ENCODE measurements at places on chromosomes 3 and 15.

DNA sequence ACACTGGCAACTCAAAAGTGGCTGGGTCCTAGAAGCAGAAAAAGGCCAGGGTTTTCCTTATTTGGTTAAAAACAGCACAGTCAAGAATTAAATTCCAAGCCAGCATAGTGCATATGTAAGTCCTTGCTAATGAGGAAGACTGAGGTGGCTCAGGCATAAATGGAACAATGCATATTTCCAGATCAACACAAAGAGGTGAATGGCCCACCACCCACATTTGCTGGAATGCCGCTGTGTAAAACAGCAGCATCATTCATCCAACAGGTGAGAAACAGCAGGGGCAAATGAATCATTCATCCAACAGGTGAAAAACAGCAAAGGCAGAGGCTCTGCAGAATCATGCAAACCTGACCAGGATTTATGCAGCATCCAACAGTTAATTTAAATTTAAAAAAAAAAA lies 32.9 kb downstream of the GPR176 start:
- no peak for DNase-seq

GRCh38 chr3:18211116-18211515 lies 214.0 kb downstream of the SATB1 start:
- no peak for DNase-seq

- DNase-seq = no peak
These were observed 11.1 kb downstream of the RAP2B start for GRCh38 chr3:153172796-153173757.

- no peak for DNase-seq
These were observed 154.2 kb downstream of the MECOM start for GRCh38 chr3:169509359-169509758.

- DNase-seq = no peak
These were observed 164.8 kb downstream of the MAGI1 start for GRCh38 chr3:65873869-65874268.

- DNase-seq = no peak
These were observed 275.5 kb downstream of the PDCD6IP start for GRCh38 chr3:34073961-34074360.

DNA sequence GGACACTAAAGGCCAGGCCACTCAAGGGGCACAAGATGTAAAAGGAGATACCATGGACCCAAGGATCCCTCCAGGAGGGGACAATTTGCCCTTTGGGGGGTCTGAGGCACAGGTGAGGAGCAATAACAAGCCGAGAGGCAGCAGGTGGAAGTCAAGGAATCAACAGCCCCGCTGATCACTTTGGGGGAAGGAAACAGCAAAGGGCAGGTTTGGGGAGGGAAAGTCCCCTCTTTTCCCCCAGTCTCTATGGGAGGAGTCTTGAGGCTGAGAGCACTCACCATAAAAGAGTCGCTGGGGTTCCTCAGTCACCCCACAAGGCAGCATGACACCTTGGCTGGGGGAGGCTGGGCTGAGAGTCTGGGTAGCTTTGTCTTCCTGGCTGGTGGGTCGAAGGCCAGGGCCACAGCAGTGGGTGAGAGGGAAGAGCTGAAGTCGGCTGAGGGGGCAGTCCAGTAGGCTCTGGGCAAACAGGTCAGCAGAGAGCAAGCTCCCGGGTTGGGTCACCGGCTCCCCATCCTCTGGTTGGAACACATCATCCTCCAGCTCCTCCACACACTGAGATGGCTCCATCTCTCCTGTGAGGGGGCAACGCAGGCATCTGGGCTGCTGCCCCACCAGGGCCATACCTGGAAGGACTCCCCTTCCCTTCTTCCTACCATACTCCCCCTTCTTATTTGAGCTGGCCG lies 3.0 kb downstream of the BMF start:
- DNase-seq = no peak

DNA sequence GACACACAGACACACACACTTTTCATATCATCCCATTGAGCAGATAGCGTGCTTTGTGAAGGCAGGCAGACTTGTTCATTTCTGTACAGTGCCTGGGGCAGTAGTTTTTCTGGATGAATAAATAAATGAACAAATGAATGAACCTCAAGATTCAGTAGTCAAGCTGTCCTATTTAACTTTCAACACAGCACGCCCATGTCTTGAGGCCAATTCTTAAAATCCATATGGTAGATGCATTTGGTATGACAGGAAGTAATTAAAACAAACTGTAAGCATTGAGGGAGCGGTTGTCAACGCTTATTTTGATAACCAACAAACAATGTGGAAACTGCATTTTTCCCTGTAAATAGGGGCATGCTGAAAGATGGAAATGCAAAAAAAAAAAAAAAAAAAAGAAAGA lies 80.0 kb upstream of the BNC1 start:
- DNase-seq = no peak

DNA sequence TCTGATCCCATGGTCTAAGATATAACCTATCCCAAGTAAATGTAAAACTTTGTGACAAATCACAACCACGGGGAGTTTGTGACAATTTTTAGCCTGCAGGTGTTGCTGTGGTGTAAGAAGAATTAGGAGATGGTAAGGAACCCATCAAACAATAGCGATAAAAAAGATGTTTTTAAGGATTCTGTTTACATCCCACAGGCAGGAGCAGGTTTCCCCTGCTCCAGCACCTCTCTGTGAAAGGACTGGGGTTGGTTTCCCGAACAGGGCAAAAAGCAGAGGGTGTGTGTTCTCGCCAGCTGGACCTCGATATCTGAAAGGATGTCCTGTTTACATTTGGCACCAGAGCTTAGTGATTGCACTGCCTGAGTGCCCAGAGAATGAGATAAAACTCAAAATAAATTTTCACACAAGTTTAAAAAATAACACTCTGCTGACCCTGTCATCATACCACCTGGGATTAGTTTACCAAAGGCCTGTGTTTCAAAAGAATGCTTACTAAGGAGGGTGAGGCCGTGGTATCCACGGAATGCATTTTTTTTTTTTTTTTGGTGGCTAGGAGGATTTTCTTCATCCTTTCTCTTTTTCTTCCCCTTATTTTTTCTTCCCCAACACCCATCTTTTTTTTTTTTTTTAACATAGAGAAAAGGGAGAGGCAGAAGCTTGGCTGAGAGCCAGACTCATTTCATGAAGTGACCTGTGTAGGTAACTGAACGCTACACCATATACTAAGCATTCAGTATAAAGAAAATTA lies 151.8 kb upstream of the DPH6 start:
- no peak for DNase-seq

DNA sequence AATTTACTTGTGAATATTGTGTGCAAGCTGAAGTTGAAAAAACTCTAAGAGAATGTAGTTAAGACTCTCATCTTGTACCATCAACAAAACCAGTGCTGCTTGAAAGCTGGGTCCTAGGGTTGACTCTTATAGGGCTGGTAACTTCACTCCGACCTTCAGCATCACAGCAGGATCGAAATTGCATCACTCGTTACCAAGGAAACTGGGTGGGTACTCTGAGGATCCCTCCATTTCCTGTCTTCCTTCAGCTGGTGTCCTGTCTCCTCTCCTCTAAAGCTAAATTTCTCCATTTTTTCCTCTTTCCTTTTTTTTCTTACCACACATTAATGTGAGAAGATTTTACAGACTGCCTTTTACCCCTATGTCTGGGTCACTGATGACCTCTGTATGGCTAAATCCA lies 3.0 kb upstream of the APH1B start:
- DNase-seq = no peak
